Caco-2 (cell line): ENCODE measurements at places on chromosomes 6 and 20. TPM values are rescaled to one million over a fixed set of nuclear protein-coding genes. Genes with fewer than 3 reads are reported as not detected.

PRL gene
- not detected in 2 replicates for total RNA-seq

FILIP1 gene
- 0.07 TPM in 1 of 2 replicates, not detected in the other for total RNA-seq

ARG1 gene
- not detected in 2 replicates for total RNA-seq

HCK gene
- total RNA-seq = not detected in 2 replicates

RIN2 gene
- 35.2 and 36.7 TPM in 2 replicates for total RNA-seq

- DNase-seq = no peak
Observed at GRCh38 chr6:128036808-128037570, 136.1 kb upstream of the THEMIS start.

DNA sequence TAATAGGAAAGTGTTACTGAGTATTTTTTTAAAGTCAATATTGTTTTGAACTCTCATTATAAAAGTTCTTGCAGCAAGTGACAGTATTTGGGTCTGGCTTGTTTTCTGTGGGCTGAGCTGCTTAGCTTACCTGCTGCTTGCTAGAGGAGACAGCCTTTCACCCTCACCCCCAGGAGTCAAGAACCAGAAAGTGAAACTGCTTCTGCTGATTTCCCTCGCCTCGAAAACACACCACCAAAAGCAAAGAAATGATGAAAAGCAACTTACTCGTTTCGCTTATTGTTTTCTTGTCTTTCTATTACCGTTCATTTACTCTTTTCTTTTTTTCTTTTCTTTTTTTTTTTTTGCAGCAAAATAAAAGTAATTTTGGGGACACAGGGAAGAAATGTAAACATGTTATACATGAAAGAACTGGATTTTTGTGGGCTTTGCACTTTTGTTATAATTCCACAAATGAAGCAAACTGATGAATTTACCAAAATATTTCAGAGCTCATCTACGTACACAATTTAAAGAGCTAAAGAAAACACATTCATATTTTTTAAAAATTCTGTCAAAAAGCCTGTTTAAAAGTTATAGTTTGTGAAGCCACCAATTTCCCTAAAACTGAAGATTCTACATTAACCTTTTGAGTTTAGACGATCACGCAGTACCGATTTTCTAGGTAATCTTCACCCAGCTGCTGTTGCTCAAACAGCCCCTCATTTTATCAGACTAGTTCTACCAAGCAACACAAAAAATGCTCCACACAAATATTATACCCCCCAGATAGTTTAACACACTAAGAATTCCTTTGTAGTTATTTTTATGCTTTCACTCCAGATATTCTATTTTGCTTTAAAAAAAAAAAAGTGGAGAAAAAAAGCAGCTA is 1.7 kb downstream of the SCML4 start:
- DNase-seq = no peak

- DNase-seq = no peak
Observed at GRCh38 chr6:137874204-137875057, 7.4 kb downstream of the TNFAIP3 start.
